ENCODE measurements at places on chromosomes 1 and 21.
A peak's percentile ranks its signal among the peaks of the same experiment; 100 is the strongest.

- DNase-seq: peak; percentile 39
These were observed 13.0 kb upstream of the KCNC4 start for GRCh38 chr1:110196917-110197765.

DNA sequence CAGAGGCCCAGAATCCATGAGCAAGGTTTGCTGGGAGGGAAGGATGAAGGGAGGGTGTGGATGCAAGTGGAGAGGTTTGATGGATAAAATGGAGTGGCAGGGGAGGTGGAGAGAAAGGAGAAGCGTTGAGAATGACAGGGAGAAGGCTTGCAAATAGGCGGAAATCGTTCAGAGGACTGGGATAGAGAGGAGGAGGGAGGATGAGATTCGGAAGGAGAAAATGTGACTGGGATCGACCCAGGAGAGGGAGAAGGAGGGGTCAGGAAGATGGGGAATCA, 376 bp downstream of the AVPR1B start:
- no peak for DNase-seq

GRCh38 chr1:1376551-1377226, 1.7 kb upstream of the AURKAIP1 start:
- DNase-seq: no peak

- no peak for DNase-seq
These were observed 591.8 kb downstream of the ADGRL2 start for GRCh38 chr1:82392513-82392912.

DNA sequence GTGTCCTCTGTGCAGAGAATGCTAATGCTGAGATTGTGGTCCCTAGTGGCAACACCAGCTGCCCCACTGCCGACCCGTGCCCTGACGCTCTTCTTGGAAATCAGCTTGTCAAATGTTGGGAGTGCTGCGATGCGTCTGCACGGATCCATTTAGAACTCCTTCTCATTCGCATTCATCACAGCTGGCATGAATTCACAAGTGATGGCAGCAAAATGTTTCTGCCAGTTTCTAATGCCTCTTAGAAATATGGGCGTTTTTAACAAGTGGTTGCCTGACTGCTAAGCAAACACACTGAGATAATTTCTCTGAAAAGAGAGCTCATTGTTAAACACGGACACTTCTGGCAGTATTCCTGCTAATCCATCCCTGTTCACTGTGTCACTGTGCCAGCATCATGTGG, 131.9 kb upstream of the KCNJ6 start:
- no peak for DNase-seq

GRCh38 chr1:21174654-21175323, 1.9 kb downstream of the EIF4G3 start:
- DNase-seq: no peak

DNA sequence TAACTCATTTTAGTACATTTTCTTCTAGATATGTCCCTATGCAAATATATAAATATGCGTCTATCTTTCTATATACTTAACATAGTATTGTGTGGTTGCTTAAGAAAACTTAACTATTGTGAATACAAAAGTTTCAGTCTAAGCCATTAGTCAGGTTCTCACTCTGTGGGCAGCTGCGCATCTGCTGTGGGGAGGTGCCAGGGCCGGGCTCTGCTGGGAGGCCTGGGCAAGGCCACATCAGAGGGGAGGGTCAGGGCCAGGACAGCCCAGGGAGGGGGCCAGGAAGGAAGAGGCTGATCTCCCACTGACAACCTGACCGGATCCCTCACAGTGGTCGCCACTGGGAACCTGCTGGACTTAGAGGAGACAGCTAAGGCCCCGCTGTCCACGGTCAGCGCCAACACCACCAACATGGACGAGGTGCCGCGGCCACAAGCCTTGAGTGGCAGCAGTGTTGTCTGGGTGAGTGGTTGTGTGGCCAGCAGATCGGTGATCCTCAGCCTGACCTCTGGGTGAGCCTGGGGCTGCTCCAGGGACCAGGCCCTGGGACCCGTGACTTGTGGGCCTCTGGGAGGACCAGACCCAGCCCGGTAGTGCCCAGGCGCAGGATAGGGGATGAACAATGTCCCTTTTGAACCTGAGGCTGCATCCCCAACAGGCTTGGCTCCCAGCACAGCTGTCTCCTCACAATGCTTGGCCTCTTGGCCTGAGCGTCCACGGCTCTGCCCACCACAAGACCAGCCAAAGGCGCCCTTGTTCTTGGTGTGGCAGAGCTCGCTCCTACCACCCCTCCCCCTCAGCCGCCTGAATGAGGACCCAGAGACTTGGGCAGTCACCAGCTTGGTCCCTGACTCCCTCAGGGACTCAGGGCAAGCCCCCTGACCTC, 20.2 kb downstream of the LDLRAP1 start:
- no peak for DNase-seq

All from stimulated activated CD8-positive, alpha-beta memory T cell treated with anti-CD3 and anti-CD28 coated beads, Interleukin-7, amount 100 ng/mL, for 4 hours (primary cell).